Inflammatory macrophage treated with lipopolysaccharide for 1 hour (primary cell): ENCODE measurements at places on chromosomes 3 and 15.
A peak's percentile ranks its signal among the peaks of the same experiment; 100 is the strongest.

- no peak for DNase-seq
Observed at GRCh38 chr15:88470625-88471372, 3.3 kb downstream of the MRPS11 start.

DNA sequence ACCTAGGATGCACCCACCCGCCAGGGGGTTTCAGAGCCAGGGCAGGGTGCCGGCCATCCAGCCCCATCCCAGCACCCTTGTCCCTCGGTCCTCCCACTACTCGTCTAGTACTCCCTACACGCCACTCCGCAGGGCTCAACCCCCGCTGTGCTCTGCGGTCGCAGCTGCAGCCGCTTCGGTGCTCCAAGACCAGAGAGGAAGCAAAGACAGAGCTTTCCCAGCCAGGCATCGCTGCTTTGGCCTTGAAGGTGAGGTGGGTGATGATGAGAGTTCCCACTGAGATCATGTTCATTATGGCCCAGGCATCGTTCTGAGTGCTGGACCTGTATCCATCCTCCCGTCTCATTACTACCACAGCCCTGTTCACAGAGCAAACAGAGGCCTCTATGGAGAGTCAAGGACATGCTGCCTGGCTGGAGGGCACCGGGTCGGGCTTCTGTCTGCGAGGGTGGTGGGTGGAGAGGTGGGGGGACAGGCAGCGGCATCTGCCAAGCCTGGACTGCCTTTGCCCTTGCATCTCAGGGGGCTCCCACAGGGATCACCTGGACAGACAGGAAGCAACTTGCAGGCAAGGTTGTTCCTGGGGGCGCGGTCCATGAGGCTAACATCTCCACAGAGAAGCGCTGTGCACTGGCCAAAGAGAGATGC is 66.9 kb downstream of the KLF13 start:
- DNase-seq, result no peak

- no peak for DNase-seq
Observed at GRCh38 chr3:124854009-124854408, 33.2 kb downstream of the ITGB5 start.

DNA sequence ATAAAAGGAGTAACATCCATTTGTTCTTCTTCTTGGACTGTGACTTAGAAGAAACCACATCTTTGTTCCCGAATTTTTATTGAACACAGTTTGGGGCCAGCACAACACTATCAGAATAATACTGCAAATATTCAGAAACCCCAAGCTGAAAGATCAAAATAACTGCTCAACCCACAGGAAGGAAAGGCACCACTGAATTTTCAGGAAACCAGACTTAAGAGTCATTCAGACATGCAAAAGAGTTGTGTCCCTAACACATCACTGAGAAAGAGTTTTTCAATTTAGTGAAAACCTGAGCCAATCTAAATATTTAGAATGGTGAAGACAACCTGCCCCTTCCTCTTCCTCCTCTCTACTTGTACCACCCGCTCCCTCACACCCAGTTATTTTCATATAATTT is 295.0 kb upstream of the RORA start:
- DNase-seq, result no peak

GRCh38 chr15:68112706-68113105 is 58.6 kb downstream of the PIAS1 start:
- DNase-seq, result peak; percentile 52

DNA sequence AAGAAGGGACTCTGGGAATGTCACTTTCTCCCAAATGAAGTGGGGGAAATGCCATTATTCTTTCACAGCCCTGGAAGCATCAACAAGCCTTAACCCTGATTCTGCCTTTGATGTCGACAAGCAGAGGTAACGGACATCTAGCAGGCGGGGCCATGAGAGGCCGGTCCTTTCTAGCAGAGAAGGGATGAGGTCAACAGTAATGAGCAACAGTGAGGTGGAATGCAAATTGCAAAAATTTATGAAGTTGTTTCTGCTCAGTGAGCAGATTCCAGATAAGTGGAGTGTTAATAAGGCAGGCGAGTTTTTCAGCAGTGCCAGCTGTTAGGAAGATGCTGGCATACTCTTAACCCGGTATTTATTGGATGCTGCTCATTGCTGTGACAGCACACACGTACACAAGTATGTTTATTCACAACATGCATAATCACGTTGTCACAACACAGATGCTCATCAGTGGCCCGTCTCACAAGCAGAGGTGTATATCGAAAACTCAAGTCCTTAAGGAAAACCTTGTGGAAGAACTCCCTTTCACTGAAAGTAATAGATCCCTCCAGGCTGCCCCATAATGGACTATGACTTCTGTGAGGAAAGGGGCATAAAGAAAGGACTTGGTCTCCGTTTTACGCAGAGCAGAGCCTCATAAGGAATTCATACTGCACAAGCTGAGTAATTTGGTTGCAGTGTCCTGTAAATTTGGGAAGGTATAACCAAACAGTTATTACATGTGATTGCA is 329.0 kb downstream of the IGSF11 start:
- no peak for DNase-seq

- no peak for DNase-seq
Observed at GRCh38 chr3:71926616-71927015, 141.7 kb upstream of the PROK2 start.

DNA sequence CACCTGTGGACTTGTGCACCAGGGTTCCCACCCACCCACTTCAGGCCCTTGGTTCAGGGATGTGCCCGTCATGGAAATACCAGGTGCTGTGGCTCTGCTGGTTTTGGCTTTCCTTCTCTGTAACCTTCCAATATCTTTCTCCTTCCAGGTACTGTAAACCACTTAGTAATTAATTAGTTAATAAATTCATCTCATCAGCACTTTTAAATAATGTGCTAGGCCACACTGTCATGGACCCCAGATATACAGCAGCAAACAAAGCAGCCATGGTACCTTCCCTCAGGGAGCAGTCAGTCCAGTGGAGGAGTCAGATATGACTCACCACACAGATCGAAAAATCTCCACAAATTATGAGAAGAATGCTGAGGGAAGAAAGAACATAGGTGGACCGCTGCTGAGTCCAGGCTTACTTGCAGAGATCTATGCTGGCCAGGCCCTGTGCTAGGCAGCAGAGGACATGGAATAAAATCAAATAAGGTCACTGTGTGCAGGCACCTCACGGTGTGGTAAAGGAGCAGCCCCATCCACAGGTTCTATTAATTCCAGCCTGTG is 6.8 kb upstream of the GATA2 start:
- DNase-seq, result no peak

- DNase-seq, result no peak
Observed at GRCh38 chr15:48607846-48608245, 37.7 kb downstream of the FBN1 start.

DNA sequence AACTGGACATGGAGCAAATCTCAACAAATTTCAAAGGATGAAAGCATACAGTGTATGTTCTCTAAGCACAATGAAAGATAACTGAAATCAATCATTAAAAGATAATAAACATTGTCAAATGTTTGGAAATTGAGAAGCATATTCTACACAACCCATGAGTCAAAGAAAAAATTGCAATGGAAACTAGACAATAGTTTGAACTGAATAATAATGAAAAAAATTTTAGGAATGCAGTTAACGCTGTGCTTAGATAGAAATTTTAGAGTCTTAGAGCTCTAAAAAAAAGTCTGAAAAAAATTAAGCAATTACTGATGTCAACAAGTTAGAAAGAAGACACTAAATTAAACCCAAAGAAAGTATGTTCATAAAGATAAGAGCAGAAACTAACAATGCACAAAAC is 15.5 kb downstream of the RABL3 start:
- DNase-seq, result no peak

- no peak for DNase-seq
Observed at GRCh38 chr15:57037548-57037947, 119.1 kb downstream of the TCF12 start.

GRCh38 chr3:195224980-195225580 is 45.9 kb downstream of the XXYLT1 start:
- DNase-seq, result no peak

GRCh38 chr3:36762918-36763849 is 1.2 kb downstream of the DCLK3 start:
- DNase-seq, result peak; percentile 60

GRCh38 chr3:64885055-64885454 is 197.3 kb upstream of the ADAMTS9 start:
- DNase-seq, result no peak

GRCh38 chr3:105334138-105334882 is 32.4 kb upstream of the ALCAM start:
- no peak for DNase-seq

- DNase-seq, result no peak
Observed at GRCh38 chr15:74233851-74234597, 2.1 kb upstream of the CCDC33 start.

DNA sequence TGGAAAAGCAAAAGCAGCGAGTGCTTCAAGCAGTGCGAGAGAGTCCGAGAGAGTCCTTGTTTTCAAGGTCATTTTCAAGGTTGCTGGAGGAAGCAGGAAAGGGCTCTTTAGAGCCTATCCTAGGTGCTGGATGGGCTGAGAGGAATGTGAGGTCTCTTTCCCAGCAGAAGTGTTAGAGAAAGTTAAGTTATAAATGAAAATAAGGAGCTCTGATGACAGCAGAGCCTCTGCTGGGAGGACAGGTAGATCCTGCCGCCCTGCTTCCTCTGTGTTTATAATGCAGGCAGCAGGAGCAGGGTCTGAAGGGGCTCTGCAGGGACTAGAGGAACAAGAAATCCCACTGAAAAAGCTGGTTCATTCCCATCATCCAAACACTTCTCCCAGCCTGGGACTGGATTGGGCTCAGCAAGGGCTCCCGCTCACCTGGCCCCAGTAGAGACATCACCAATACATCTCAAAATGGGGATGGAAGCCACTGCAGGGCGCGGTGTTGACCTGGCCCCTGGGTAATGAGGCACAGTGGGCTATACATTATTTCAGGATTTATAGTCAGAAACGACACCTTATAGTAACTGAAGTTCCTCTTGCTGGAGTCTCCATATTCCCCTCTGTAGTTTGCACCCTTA is 41.5 kb upstream of the RAB6B start:
- DNase-seq, result no peak
